ENCODE measurements at places on chromosomes 3 and 15.

DNA sequence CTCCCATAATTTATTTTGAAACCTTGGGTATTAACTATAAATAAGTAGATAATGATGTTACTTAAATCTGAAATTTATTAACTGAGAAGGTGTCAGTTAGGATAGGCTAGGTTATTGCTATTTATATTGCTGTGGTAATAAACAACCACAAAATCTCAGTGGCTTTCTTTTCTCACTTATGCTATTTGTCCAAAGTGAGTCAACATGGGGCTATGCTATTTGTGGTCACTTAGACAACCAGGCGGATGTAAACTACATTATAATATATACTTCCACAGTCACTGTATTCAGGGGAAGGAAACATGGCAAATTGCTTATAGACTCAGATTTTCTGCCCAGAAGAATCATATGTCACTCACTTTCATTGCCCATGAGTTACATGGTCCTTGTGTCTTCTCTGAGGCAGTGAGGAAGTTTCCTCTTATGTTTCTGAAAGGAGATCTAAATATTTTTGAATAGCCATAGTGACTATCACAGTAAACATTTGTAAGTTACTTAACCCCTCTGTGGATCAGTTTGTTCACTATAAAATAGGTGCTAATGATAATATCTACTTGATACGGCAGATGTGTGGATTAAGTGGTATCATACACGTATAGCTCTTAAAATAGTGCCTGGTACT lies 19.8 kb downstream of the HMG20A start:
- DNase-seq: no peak

DNA sequence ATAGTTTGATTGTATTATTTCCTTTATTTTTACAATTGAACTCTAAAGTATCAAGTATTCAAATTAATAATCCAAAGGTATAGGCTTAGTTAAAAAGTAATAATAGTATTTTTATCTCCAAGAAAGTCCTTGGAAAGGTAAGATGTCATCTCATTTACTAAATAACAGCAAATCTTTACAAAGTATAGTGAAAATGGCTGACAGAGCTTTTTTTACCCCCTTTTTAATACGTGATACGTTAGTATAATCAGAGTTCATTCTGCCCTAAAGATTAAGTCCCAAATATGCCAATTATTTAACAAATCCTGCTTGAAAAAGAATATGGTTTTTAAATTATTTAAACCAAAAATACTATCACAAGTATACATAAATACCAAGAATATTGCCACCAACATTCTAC lies 12.2 kb downstream of the CBLB start:
- no peak for DNase-seq

DNA sequence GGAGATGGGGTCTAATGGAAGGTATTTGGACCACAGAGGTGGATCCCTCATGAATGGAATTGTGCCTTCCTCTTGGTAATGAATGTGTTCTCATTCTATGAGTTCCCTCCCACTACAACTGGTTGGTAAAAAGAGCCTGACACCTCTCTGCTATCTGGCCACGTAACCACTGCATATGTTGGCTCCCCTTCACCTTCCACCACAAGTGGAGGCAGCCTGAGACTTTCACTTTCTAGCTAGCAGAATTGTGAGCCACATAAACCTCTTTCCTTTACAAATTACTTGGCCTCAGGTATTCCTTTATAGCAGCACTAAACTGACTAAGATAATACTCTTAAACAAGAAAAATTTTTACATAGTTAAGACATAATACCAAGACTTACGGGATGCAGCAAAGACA lies 155.3 kb downstream of the NR1I2 start:
- no peak for DNase-seq

- no peak for DNase-seq
Observed at GRCh38 chr15:77644543-77645247, 12.0 kb upstream of the LINGO1 start.

GRCh38 chr15:96896766-96897165 lies 566.3 kb downstream of the NR2F2 start:
- no peak for DNase-seq

GRCh38 chr3:15606434-15606891 lies 4.9 kb downstream of the BTD start:
- no peak for DNase-seq

DNA sequence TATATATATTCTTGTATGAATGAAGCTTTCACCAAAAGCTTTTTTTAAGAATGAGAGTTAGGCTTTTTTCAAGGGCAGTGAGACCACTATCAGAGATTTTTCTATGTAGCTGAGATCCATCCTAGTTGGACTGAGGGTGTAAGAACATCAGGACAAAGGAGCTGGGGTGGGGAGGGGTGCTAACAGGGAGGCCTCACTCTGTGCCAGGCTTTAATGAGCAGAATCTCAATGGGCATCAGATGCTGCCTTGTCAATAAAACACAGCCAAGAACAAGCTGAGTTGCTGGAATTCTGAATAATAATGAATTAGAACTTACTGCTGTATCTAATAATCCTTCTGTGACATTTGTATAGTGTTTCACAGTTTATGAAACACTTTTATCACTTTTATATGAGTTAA lies 41.4 kb upstream of the USP3 start:
- DNase-seq: no peak
